Fibroblast of lung (primary cell): ENCODE measurements at places on chromosomes 13 and 19.

DNA sequence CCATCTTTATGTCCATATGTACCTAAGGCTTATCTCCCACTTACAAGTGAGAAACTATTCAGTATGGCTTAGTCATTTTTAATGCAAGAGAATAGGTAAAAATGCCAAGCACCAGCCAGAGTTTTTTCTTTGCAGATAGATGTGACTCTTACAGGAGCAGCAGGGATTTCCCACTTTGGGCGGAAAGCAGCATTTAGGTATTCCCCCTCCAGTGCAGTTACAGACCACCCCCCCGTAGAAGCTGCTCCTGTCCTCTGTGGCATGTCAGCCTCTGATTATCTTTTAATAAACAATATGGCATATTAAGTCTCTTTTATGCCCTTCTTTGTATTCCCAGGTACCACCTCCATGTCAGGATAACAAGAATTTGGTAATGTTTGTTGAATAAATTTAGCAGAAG is 24.7 kb upstream of the USPL1 start:
- DNase-seq = no peak

DNA sequence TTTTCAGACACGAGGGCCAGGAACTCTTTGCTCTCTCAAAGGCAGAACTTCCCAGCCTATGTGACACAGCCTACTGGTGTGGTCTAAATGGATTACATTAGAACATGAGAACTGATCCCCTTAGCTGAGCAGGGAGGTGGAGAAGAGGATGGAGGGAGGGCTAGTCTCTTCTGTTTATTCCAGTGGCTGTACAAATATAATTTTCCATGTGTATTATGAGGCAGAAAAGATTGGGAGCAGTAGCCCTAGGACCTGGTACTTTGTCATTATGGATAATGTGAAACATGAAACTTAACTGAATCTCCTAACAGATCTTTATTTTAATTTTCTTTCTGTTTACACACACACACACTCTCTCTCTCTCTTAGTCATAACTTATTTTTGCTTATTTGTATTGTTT is 82.1 kb downstream of the WDFY2 start:
- DNase-seq = peak; percentile 29

DNA sequence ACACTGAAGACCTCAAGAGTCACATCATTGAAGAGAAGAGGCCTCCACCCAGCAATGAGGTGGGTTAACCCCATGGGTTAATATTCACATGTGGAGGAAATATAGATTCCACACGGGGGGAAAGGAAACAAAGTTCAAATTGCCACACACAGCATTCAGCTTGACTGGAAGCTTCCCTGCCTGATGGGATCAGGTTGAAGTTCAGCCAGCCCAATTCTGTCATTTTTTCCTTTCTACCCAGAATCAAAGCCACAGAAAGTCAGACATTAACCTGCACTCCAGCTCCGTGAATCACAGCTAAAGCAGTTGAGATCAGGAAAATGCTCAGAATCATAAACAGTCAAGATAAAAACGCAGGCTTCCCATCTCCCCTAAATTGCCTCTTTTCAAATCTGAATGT is 208.7 kb upstream of the OBI1 start:
- no peak for DNase-seq

DNA sequence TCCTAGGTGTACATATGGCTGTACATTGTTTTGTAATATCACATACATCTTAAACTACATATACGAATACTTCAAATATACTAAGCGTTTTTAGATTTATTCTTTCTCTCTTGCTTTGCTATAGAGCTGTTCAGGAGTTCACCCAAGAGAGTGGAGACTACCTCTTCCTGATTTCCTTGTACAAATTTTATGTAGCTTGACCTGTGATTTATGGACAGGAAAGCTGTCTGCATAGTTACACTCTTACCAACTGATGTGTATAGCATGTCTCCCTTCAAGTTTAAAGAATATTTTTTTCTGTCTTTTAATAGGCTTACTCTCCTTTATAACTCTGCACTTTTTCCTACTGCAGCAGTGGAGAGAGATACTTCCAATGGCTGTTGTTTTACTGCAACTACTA is 428.7 kb downstream of the NDFIP2 start:
- no peak for DNase-seq

GRCh38 chr13:73060251-73061160 is 1.7 kb downstream of the KLF5 start:
- DNase-seq = peak; percentile 86

DNA sequence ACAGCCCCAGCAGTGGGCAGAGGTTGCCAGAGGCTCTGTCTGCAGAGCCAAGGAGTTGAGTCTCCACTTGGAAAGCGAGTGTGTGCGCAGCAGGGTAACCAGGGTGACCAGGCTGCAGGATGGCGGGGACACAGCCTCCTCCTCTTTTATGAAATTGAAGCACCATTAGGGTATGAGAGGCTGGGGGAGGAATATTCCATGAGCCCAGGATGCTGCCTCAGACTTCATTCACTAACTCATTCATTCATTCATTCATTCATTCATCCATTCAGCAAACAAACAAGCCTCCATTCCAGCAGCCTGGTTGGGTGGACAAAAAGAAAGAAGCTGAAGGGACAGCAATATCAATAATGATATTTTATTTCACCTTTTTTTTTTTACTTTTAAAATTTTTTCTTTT is 6.6 kb upstream of the LMTK3 start:
- no peak for DNase-seq

GRCh38 chr19:46875234-46875633 is 14.4 kb downstream of the ARHGAP35 start:
- DNase-seq = no peak

GRCh38 chr19:5953680-5954213 is 24.2 kb downstream of the RANBP3 start:
- DNase-seq = no peak

DNA sequence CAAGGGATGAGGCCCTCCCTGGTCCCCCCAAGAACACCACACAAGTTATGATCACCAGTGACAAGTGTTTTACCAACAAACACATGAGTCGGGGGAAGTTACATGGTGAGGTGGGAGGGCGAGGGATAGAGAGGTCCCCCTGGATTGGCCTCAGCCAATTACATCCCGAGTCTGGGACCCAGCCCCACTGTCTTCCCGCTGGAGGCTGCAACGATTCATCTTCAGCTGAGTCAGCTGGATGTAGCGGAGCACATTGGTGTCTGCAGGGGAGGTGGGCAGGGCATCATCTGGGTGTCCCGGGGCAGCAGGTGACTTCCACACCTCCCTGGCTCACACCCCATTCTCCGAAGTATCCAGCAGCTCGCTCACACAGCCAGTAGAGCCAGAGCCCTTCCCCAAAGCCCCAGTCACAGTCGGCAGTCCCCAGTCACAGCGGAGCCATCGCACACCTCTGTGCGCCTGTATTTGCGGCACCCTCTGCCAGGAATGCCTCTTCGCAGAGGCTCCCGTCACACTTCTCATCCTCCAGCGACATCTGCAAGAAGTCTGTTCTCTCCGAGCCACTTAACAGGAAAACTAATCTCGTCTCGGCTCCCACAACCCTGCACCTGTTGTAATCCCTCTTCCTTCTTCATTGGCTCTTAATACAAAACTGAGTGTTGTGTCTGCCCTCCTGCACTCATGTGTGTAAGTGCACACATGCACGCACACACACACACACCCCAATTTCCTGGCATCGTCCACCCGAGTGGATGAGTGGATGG is 2.0 kb downstream of the TTC9B start:
- DNase-seq = no peak

GRCh38 chr13:27789153-27789494 is 3.2 kb upstream of the GSX1 start:
- DNase-seq = no peak

GRCh38 chr19:46917002-46917401 is 56.2 kb downstream of the ARHGAP35 start:
- no peak for DNase-seq

- no peak for DNase-seq
Measured at GRCh38 chr19:10648360-10648759, 5.8 kb upstream of the ILF3 start.

GRCh38 chr19:6707658-6708018 is 12.8 kb downstream of the C3 start:
- no peak for DNase-seq

DNA sequence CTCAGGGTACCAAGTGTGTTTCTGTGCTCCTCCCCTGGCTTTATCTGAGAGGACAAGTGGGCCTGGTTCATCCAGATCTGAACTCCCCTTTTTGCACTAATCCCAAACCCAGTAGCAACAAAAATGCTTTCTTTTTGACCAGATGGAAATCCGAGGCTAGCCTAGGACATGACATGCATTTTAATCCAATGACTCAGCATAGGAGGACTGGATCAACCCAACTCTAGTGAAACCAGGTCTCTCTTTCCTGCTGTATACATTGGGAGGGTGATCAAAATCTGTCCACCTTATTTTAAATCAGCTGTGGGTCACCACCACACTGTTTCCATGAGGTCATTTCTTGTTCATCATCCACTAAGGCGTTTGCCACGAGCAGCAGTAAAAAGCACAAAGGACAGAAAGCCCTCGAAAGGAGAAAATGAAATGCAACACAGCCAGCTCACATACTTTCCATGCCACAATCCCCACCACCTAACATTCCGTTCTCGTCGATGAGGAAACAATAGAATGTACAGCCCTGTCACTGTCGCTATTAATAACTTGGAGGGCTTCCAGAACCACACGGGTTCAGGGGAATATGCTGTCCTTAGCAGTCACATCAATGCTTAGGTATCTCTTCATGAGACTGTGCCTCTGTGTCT is 543.0 kb downstream of the IRS2 start:
- peak; percentile 83 for DNase-seq

GRCh38 chr19:45798995-45799517 is 6.4 kb upstream of the DMWD start:
- DNase-seq = peak; percentile 80

- no peak for DNase-seq
Measured at GRCh38 chr19:47471381-47471732, 336 bp downstream of the SLC8A2 start.

DNA sequence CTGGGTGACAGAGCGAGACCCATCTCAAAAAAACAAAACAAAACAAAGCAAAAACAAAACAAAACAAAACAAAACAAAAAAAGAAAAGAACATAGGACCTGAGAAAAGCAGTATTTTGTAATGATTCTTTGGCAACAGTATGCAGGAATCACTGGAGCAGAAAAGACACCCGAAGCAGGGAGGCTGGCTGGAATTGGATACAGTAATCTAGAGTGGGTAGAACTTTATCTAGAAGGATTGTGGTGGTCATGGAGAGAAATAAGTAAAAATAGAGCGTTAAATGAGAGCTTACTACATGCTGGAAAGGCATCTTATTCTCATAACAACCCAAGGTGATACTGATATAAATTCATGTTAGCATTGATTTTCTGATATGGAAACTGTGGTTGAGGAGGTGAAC is 51.2 kb downstream of the KLF5 start:
- no peak for DNase-seq

DNA sequence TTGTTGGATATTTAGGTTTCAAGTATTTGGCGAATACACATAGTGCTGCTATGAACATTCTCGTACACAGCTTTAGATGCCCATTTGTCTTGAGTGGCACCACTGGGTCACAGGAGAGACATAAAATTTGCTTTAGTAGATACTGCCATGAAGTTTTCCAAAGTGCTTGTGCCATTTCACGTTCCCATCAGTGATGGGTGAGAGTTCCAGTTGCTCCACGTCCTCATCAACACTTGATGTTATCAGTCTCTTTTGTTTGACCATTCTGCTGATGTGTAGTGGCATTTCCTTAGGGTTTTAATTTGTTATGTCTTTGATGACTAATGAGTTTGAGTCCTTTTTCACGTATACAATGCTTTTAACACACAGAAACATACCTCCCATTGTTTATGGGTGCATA is 11.0 kb downstream of the ZSWIM9 start:
- no peak for DNase-seq

DNA sequence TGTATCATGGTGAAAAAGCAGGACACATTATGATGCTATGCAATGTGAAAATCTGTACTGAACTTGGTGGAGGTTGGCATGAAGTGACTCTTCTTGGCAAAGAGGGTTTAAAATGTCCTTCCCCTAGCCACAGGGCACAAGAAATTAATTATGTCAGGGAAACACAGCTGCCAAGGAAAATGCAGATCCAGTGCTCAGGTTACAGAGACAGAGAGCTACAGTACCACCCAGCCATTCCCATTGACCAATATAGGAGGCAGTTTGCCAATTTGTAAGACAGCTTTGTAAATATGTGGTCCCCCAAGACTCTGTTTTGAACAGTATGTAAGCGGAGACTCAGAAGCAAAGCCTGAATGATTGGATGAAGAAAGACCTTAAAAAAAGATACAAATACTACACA is 69.4 kb upstream of the KLF12 start:
- peak; percentile 75 for DNase-seq

- peak; percentile 87 for DNase-seq
Measured at GRCh38 chr19:1264801-1265614, 4.1 kb upstream of the CIRBP start.

DNA sequence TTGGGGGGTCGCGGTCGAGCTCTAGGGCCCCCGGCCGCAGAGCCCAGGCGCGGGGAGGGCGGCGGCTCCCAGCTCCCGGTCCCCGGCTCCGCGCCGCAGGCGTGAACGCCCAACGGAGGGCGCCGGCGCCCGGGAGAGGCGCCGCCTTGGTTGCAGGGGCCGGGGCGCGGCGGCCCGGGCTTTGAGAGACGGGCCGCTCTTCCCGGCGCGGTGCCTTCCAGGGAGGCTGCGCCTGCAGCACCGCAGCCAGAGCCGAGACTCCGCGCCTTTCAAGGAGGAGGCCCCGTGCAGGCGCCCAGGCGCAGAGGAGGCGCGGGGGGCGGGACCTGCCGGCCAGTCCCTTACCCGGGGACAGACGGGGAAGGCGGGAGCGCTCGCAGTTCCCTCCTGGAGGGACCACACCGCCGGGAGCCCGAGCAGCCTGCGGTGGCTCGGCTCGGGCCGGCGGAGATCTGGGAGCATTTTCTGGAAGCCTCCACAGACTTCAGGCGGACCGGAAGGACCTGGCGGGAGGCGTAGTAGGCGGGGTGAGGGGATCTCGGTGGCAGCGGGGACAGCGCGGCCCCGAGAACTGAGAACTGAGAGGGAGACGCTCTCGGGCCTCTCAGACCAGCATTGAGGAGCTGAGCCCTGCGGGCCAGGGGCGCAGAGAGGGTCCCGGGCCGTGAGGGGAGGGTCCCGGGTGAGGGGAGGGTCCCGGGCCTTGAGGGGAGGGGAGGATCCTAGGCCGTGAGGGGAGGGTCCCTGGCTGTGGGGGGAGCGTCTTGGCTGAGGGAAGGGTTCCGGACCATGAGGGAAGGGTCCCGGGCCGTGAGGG is 25.5 kb upstream of the MCF2L start:
- peak; percentile 23 for DNase-seq

- peak; percentile 14 for DNase-seq
Measured at GRCh38 chr13:44051918-44052675, 172.4 kb downstream of the LACC1 start.

DNA sequence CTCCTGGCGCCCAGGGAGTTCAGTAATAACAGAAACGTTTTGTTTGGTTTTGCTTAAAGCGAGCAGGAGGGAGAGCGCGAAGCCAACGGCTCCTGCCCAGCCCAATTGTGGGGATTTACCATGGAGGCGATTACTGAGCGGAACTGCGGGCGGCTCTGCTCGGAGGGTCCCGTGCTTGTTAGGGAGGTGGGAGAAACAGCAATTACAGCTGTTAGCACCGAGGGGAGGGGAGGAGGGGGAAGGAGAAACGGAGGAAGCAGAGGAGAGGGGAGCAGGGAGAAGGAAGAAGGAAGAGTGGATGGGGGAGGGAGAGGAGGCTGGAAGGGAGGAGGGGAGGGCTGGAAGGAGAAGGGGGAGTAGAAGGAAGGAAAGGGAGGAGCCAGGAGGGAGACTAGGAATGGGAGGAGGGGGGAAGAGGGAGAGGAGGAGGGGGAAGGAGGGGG is 7.7 kb upstream of the ONECUT3 start:
- DNase-seq = no peak
